SJSA1 (cell line): ENCODE measurements at places on chromosomes 4 and X. TPM values are rescaled to one million over a fixed set of nuclear protein-coding genes. Genes with fewer than 3 reads are reported as not detected.
A peak's percentile ranks its signal among the peaks of the same experiment; 100 is the strongest.

SMIM10 gene
- total RNA-seq = 10.7 and 13.2 TPM in 2 replicates

ALB gene
- not detected in 2 replicates for total RNA-seq

GRCh38 chrX:39336671-39337311, 535.5 kb downstream of the MID1IP1 start:
- no peaks in the 10 kb centered on the region for H3K27me3 ChIP-seq
- H3K27ac ChIP-seq = peak overlapping the region; percentile 80
- no peak overlapping the region for H3K4me3 ChIP-seq
- DNase-seq = peak; percentile 79

- peak; percentile 44 for DNase-seq
- H3K27ac ChIP-seq = peak overlapping the region; percentile 53
- H3K27me3 ChIP-seq = no peaks in the 10 kb centered on the region
- peaks cover 6% of the 10 kb centered on the region; the same call in 1 of the 2 replicates for H3K4me1 ChIP-seq
Observed at GRCh38 chrX:73577361-73577760, 14.4 kb downstream of the CHIC1 start.

- no peaks in the 10 kb centered on the region for H3K27me3 ChIP-seq
- no peak overlapping the region for H3K27ac ChIP-seq
- H3K36me3 ChIP-seq = no peaks in the 10 kb centered on the region
- H3K4me1 ChIP-seq = no peaks in the 10 kb centered on the region
Observed at GRCh38 chr4:111136438-111136837, 513.6 kb upstream of the PITX2 start.

- no peaks in the 10 kb centered on the region for H3K36me3 ChIP-seq
- H3K4me3 ChIP-seq = no peak overlapping the region
- no peaks in the 10 kb centered on the region for H3K27me3 ChIP-seq
- DNase-seq = no peak
- H3K27ac ChIP-seq = no peak overlapping the region
Observed at GRCh38 chrX:55143621-55144020, 54.8 kb downstream of the PAGE2 start.
